ENCODE measurements at places on chromosomes 4 and X.

DNA sequence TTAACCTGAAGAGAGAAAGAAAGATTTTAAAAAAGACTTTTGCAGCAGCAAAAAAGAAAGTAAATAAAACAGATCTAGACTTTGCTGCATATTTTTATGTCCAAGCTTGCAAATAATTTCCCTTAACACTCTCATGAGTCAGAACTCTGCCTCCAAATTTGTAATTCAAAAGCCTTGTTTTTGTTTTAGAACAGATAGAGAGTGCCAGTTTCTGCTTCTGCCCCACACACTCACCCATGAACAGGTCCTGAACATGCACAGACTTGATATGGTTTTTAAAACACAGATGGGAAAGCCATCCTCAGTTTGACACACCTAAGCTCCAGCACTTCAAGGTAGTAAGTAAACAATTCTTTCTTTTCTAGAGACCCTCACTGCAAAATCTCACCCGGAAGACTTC lies 39.7 kb upstream of the VCX3B start:
- no peak for DNase-seq

DNA sequence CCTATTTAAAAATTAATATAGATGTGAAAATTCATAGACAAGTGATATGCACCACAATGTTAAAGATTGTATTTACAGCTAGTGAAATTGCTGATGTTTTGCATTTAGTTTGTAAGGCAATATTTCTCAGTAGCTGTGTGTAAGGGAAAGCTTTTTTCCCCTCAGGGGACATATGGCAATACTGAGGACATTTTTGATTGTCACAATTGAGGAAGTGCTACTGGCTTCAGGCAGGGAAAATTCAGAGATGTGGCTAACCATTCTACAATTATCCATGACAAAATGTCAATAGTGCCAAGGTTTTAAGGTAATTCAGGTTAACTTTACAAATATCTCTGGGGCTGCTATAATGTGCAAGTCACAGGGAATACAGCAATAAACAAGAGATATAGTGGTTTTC lies 66.1 kb upstream of the IL15 start:
- no peak for DNase-seq

DNA sequence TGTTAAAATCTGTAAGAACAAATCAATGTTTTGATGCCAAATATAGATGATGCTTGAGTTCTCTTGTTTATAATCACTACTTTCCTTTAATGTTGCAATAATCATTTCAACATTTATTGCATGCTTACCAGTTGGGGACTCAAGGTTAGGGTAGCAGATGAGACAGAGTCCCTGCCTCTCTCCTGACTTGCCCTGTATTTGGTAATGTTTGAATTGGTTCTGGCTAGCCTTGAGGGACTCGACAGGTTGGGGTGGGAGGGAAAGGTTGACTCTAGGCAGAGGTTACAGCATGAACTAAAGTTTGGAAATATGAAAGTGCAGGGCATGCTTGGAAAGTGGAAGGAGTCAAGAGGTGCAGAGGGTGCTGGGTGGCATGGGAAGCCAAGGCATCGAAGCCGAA lies 2.0 kb downstream of the SEC24B start:
- no peak for DNase-seq

DNA sequence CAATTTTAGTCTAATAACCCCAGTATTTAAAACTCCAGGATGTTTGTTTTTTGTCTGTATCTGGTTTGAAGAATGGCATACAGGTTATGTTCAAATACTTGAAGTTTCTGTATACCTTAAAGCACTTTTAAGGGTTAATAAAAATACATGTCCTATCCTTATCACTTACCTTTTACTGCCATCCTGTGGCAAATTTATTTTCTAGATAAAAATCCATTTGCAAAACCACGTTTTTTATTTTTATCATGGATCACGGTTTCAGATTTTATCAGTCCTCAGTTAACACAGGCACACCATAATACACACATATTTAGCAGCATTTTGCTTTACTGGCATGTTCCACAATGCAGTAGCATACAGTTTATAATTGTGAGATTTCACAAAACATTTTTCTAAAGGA lies 113.3 kb upstream of the H2AZ1 start:
- no peak for DNase-seq

- DNase-seq: no peak
Observed at GRCh38 chr4:10158333-10158942, 41.8 kb upstream of the WDR1 start.
